ENCODE measurements at places on chromosomes 16 and 17.
A peak's percentile ranks its signal among the peaks of the same experiment; 100 is the strongest.

- DNase-seq = no peak
Measured at GRCh38 chr17:8870406-8871040, 3.0 kb upstream of the PIK3R6 start.

DNA sequence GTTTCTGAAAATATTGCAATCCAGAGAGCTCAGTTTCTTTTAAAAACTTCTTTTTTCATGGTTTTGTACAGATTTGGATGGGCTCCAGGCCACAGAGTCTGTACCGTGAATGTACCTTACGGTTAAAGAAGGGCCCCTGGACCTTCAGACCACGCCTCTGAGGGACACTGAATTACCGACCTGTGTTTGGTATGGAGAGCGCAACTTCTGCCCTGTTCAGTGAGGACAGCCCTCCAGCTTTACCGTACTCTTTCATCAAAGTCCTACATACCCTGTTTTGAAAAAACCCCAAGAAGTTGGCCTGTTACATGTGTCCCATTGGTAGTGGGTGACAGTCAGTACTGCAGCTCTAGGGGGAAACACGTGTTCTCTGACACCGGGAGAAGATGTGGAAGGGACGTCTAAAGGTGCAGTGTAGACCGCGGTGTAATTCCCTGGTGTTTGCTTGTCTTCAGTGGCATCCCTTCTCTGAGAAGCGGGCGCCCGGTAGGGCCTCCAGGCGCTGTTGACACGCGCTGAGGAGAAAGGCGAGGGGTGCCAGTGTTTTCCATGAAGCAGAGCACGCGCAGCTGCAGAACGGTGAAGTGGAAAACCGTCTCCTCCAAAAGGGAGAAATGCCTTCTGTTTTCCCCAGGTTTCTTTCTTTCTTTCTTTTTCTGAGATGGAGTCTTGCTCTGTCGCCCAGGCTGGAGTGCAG lies 6.2 kb downstream of the PGS1 start:
- DNase-seq = no peak

GRCh38 chr16:22977294-22977697 lies 163.3 kb downstream of the HS3ST2 start:
- no peak for DNase-seq

DNA sequence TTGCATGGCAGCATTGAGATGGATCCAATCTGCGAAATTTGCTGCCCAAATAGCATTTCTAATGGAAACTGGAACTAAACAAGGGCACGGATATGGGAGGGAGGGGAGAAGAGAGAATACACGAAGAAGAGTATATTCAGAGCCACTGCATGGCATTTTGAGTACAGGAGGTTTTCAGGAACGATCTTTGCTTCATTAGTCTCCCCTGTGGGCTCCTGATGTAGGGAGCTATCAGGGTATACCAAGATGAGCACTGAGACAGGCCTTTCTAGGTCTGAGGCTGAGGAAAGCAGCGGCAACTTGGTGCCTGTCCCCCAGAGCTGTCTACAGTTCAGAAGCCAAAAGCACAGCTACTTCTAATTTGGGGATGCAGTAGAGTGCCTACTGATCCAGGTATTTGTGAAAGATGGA lies 257.7 kb upstream of the PMFBP1 start:
- DNase-seq = no peak

DNA sequence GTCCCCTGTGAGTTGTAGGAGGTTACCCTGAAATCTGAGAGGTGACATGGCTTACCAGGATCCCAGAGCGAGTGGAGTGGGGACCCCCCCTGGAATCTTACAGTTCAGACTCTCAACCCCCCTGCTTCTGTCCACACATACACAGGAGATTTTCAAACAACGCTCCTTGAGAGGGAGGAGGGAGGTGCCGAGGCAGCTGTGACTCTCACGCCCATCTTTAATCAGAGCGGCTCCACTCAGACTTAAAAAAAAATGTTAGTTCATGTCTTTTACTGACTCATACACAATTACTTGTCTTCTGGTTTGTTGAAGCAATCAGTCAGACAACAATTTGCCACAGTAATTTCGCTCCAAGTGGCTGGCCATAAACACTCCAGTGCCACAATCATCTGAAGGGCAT lies 15.4 kb upstream of the TMEM220 start:
- DNase-seq = no peak

- no peak for DNase-seq
Measured at GRCh38 chr17:8861495-8862181, 5.8 kb downstream of the PIK3R6 start.

DNA sequence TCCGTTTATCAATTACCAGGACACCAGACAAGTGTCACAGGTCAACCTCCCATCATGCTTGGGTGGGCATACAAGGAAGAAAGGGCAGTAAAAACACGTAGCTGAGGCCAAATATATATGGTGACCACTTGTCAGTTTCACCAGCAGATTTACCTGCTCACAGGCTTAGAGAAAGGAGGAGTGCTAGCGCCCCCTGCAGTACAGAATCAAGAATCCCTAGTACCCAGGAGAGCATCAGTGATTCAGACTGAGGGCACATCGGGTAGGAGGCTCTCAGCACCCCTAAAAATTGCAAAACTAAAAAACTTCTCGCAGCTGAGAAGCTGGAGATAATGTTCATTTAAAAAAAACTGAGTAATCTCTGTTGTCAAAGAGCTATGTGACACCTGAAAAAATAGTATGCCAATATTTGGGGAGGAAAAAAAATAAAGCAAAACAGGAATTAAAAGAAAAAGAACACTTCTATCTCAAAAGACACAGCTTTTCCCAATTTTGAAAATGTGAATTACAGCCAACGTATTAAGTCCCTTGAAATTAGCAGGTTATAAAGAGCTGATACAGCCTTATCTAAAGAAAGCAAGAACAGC lies 21.2 kb upstream of the MON1B start:
- peak; percentile 50 for DNase-seq

DNA sequence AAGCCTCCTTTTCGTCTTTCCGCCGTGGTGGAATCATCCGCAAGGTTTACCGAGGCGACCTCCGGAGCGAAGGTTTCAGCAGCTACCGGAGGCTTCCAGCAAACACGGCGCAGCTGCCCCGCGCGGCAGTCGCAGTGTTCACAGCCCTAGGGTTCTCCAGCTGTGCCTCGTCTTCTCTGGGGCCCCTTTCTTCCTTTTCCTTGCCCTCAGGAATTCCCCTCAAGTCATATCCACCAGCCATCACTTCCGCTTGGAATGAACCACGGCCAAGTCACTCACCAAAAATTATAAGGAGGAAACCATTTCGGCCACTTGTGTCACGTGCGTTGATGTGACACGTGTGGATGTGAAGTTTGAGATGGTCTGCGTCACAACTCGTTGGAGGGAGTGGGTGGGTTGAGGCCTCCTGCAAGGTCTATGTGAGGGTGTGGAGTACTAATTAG lies 636 bp upstream of the ERN1 start:
- peak; percentile 60 for DNase-seq

DNA sequence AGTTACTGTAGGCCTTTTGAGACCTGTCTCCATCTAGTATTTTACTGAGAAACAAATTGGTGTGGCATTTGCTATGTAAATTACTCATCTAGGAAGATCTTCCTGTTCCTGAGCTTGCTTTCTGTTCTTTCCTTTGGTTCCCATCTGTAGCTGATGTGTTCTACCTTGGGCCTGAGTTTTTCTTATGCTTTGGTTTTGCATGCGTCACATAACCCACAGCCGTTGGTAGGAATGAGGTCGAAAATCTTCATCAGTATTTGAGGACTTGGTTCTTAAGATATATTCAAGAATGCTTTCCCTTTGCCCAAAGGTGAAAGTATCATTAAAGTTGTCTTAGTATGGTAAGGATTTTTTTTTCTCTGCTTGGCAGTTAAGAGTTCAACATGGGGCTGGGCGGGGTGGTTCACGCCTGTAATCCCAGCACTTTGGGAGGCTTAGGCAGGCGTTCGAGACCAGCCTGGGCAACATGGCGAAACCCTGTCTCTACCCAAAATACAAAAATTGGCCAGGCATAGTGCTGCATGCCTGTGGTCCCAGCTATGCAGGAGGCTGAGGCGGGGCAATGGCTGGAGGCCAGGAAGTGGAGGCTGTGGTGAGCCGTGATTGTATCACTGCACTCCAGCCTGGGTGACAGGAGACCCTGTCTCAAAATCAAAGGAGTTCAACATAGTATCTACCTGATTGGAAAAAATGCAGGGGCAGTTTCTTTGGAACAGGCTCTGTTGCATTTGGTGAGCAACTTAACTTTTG lies 28.8 kb downstream of the IST1 start:
- no peak for DNase-seq

- DNase-seq = no peak
Measured at GRCh38 chr17:75442168-75443103, 14.0 kb upstream of the TMEM94 start.

- DNase-seq = peak; percentile 22
Measured at GRCh38 chr17:60393840-60394723, 2.1 kb upstream of the USP32 start.

DNA sequence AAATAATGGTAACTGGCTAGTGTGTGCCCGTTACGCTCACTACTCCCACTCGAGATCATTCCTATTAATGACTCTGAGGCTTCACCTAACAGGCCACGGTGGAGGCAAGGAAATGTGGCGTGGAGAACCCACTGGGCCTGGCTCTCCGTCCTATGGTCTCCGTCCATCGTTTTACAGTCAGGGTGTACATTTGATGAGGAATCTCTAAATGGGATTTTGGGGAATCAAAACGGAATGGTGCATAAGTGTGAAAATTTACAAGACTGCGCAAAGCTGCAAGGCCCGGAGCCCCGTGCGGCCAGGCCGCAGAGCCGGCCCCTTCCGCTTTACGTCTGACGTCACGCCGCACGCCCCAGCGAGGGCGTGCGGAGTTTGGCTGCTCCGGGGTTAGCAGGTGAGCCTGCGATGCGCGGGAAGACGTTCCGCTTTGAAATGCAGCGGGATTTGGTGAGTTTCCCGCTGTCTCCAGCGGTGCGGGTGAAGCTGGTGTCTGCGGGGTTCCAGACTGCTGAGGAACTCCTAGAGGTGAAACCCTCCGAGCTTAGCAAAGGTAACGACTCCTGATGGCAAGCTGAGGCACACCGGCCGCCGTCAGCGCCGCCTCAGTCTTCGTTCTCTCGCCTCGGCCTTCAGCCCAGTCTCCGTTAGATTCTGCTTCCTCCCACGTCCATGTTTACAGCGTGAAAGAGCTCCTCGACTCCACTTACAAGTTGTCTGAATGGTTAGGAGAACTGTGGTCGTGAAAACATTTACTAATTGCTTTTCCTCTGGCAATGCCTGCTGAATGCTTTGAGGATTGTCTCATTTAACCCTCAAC lies at the start of gene RAD51C:
TSS of gene RAD51C (plus strand) at position 364 of the 817 bp plus-strand sequence. CDS start at position 406, 42 bp downstream.
- DNase-seq = peak; percentile 92

GRCh38 chr16:73036074-73036826 lies 11.7 kb downstream of the ZFHX3 start:
- DNase-seq = no peak

- no peak for DNase-seq
Measured at GRCh38 chr16:56669840-56670619, 416 bp downstream of the MT1H start.

GRCh38 chr17:57077000-57077399 lies 8.0 kb upstream of the AKAP1 start:
- no peak for DNase-seq

DNA sequence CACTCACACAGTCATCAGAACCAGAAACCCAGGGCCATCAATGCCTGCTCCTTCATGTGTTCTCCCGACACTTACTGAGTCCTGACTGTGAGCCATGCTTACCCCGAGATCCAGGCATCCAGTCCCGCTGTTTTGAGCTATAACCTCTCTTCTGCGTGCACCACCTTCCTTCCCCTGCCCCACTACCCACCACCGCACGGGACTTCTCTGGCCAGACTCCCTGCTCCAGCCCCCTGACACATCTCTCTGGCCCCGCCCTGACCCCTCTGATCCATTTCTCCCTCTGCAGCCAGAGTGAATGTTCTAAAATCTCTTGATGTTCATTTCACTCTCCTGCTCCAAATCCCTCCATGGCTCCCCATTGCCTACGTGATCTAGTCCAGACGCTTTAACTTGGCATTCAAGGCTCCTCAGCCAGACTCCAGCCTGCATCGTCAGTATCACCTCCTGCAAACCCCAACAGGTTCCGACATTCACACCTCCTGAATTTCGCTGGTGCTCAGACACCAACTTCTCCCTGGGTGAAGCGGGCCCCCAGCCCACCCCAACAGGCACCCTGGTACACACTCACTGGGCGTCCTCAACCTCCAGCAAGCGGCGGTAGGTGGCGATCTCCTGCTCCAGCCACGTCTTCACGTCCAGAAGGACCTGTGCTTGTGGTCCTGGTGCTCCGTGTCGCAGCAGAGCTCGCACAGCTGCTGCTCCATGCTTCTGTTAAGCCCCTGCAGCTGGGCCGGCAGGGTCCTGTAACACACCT lies 3.1 kb upstream of the KRT17 start:
- no peak for DNase-seq

DNA sequence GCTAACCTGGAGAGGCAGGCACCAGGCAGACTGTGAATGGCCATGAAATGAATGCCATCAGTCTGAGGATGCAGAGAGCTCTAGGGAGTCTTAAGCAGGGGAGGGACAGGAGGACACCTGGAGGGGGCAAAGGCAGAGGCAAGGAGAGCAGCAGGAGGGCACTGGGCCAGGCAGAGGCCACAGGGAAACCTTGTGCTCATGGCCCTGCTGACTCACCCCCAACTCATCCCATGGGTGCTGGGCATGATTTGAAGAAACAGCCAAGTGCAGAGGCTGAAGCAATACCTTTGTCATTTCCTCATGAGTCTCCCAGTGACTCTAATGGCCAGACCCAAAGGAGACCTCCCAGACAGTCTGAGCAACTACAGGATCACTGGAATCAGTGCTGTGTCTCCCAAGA lies 141.4 kb downstream of the TMEM132E start:
- DNase-seq = no peak

DNA sequence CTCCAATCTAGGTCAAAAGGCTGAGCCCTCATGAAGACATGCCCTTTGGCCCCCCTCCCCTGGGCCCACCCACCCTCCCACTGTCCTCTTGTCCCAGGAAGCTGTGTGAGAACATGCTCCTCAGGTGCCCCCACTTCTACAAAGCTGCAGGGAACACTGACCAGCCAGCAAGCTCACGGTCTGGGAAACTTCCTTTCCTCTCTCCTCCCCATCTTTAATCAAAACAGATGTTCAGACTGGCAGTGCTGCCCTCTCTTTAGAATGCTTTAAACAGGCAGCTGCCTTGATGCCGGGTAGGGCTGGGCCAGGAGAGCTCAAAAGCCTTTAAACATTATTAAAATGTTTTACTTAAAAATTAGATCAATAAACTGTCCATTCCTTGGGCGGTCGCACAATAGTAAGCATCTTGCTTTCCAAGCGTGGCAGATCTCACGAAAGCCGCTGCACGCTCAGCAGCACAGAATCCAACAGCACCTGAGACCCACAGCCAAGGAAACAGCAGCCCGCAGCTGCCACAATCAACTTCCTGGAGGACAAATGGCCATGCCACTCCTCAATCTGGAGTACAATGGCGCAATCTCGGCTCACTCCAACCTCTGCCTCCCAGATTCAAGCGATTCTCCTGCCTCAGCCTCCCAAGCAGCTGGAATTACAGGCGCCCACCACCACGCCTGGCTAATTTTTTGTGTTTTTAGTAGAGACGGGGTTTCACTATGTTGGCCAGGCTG lies 399.2 kb downstream of the SLC39A11 start:
- DNase-seq = no peak

All from activated naive CD8-positive, alpha-beta T cell treated with anti-CD3 and anti-CD28 coated beads, Interleukin-2, amount 50 U/mL, for 24 hours (primary cell).